ENCODE measurements at places on chromosomes 1 and 21.

DNA sequence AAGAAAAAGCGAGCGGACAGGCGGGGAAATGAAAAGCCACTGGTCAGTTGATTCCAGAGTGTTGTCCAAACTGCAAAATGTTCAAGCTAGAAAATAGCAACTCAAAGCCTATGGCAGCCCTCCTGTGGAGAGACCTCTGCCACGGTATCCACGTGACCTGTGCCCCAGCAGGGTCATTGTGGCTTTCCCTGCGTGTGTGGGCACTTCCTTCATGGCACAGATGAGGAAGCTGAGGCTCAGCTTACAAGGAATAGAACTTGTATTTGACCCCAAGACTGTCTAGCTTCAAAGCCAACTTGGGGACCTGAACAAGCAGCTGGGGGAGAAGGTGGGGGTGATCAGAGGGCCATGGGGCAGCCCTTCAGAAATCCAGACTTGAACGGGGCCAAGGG is 15.6 kb upstream of the PLEKHG5 start:
- no peak for DNase-seq

GRCh38 chr1:202235856-202236837 is 42.5 kb downstream of the LGR6 start:
- peak; percentile 85 for DNase-seq

DNA sequence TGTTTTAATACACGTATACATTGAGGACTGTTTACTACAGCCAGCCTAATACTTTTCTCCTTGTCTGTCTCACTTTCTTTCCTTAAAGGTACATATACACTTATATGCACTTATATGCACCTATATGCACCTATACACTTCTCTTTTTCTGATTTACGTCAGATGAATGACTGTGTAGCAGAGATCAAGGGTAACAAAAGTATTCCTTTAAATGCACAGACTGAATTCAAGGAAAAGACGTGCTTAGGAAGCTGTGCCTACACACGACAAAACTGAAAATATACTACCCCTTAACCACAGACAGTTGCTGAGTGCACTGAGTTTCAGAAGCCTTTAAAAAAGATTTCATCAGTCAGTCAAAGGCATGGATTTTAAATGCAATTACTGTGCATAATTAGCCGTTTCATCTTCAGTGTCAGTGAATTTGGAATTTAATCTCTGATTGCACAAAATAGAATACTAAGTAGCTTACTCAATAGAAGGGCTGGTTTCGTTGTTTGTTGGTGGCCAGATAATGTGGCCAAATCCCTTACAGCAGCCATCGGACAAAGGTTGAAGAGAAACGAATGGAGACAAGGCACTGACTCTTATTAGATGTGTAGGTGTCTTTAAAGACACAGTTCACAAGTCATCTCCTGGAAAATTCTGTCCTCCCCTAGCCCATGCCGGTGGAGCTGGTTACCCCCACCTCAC is 38.3 kb upstream of the TARBP1 start:
- DNase-seq: no peak

- no peak for DNase-seq
These were observed 128.4 kb downstream of the NTMT2 start for GRCh38 chr1:170274131-170274501.

GRCh38 chr21:14759285-14759684 is 213.2 kb upstream of the SAMSN1 start:
- no peak for DNase-seq

- DNase-seq: no peak
These were observed at the start of gene SH2D1B for GRCh38 chr1:162412002-162412401. Gene SH2D1B (minus strand): TSS chr1:162412136. CDS start chr1:162412016, 120 bp downstream.

GRCh38 chr1:148317288-148317985 is 165.4 kb upstream of the NBPF11 start:
- peak; percentile 31 for DNase-seq

DNA sequence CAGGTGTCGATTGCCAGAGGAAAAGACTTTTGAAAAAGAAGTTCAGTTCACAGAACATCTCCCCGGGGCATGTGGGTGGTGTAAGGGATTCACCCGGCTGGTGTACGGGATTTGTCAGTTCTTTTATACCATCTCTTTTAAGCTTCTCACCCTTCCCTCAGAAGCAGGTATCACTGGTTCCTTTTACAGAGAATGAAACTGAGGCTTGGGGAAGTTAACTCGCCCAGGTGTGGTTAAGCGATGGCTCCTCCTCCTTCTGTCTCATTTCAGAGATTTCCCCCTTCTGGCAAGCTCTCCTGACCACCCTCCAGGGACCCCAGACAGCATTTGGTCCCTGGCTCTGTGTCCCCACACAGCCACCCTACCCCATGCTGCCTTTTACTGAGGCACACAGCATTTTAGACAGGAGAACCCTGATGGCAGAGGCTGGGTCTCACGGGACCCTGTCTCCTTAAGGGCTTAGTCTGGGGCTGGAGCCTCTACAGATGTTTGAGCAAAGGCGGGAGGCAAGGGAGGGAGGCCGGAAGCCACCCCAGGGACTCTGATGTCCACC is 2.8 kb upstream of the ECE1 start:
- DNase-seq: no peak

GRCh38 chr1:14242123-14242522 is 356.4 kb upstream of the KAZN start:
- DNase-seq: no peak

DNA sequence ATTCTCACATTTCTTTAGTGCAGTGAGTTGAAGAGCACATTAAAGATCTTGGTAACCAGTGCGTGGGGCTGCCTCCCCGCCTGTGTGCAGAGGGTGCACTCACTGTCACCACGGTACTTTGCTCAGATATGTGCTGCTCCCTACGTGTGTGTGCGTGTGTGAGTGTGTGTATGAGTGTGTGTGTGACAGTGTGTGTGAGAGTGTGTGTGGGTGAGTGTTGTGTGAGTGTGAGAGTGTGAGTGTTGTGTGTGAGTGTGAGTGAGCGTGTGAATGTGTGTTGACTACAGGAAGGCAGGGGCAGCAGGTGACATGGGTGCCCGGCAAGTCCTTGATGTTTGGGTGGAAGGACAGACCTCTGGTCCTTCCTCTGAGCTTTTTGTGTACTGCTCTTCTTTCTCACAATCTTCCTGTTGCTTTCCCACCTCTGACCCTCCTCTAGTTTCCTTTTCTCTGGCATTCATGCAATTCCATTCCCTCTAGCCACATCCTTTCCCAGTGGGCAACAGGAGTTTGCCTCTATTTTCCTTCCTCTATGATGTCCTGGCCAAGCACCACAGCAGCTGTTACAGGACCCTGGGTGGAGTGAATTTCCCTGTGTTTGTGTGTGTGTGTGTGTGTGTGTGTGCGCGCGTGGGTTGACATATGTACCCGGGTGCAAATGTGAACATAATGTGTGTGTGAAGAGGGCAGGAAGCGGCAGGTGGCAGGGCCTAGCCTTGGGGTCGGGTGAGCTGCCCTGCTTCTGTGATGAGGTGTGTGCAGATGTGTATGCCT is 19.8 kb downstream of the LHX4 start:
- DNase-seq: no peak

- DNase-seq: no peak
These were observed 33.1 kb upstream of the C1orf146 start for GRCh38 chr1:92184632-92185031.

DNA sequence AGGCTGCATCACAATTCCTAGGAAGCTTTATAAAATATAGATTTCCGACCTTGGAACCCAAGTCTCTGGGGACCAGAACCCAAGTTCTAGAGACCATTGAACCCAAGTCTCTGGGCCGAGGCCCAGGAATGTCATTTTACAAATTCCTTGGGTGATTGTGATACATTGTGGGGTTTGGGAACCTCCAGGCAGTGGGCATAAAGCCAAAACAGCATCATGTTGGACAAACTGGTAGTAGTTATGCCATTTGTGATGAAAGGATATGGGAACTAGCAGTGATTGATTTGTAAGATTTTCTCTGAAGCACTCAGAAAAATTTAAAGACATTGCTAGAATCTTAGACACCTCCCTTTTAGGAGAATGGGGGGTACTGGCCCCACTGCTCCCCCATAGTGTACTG is 160.2 kb downstream of the HIVEP3 start:
- DNase-seq: no peak

DNA sequence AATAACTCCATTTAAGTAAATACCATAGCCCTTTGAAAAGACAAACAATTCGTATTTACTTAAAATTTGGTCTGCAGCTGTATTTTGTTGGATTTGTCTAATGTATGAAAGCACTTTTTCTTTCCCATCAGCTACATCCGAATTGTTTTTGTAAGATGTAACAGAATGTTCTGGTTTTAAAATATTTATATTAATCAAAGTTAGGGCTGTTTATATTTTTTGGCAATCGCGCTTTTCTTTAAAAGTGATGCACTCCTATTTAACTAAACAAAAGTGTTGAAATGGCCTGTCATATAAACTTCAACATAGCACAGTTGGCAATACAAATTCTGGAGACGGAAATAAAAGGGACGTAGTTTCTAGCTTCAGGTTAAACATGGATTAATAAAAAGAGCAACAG is 216.3 kb upstream of the ADGRL2 start:
- no peak for DNase-seq

DNA sequence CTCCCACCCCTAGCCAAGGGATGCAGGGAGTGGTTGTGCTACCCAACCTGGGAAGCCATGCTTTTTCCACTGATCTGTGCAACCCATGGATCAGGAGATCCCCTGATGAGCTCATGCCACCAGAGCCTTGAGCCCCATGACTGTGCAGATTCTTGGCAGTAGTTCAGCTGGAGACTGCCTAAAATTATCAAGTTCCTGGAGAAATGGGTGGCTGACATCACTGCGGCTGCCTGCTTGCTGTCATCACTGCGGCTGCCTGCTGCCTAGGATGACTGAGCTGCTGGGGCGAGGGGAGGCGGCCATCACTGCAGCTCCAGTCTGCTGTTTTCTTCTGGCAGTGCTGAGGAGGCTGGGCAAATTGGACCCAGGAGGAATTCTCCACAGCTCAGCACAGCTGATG is 159.2 kb downstream of the AGBL4 start:
- no peak for DNase-seq

GRCh38 chr21:23950344-23950743 is 1656.9 kb downstream of the MRPL39 start:
- no peak for DNase-seq

GRCh38 chr1:232577772-232578171 is 52.2 kb downstream of the SIPA1L2 start:
- DNase-seq: no peak

DNA sequence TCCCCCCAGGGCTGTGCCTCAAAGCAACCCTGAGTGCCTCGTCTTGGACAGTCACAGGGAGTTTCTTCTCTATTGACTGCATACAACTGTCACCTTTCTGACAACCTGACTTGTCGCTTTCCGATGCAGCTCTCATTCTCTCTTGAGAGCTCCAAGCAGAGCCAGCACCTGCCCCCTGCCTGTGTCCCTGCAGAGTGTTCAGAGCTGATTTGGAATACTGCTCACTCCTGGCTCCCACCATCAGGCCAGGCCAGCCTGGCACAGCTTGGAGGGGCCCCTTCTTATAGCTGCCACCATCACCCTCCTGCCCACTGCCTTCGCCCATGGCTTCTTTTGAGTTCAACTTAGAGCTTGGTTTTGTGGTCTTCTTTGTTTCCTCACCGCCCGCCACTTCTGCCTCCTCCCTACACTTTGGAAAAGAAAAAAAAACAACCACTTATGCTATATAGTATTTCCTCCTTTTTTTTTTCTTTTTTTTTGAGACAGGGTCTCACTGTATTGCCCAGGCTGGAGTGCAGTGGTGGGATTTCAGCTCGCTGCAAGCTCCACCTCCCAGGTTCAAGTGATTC is 12.3 kb downstream of the NCF2 start:
- DNase-seq: no peak

GRCh38 chr1:43269627-43270375 is at the start of gene TMEM125:
Gene TMEM125 (plus strand): TSS chr1:43269983. CDS start chr1:43272723, 2,740 bp downstream.
- DNase-seq: no peak

GRCh38 chr1:1185101-1185765 is 11.6 kb downstream of the TTLL10 start:
- peak; percentile 47 for DNase-seq

Data from eye (tissue), 1 donor.